A549 treated with CpdA at 1 μM for 4 hours (cell line): ENCODE measurements at places on chromosomes 6 and 20. TPM values are rescaled to one million over a fixed set of nuclear protein-coding genes. Genes with fewer than 3 reads are reported as not detected.

CST5 gene
- total RNA-seq: not detected in 5 replicates

OLIG3 gene
- total RNA-seq: not detected in 5 replicates

SLC32A1 gene
- not detected in 5 replicates for total RNA-seq

NT5E gene
- 29.2 to 46.8 TPM (median 39.3 TPM) in 5 replicates for total RNA-seq

HINT3 gene
- 6.4 to 7.7 TPM (median 7.4 TPM) in 5 replicates for total RNA-seq

MCHR2 gene
- not detected in 5 replicates for total RNA-seq

RALGAPB gene
- total RNA-seq: 11.5 to 18.4 TPM (median 16.2 TPM) in 5 replicates

TBX18 gene
- total RNA-seq: 14.9 to 20.4 TPM (median 18.6 TPM) in 5 replicates

ME1 gene
- total RNA-seq: 40.1 to 45.1 TPM (median 42.5 TPM) in 5 replicates

PTCRA gene
- not detected in 5 replicates for total RNA-seq

UNC5CL gene
- total RNA-seq: 0.20 to 0.40 TPM (median 0.34 TPM) in 5 replicates
